DMS79 treated with DMSO at 0.1 percent for 48 hours (cell line): ENCODE measurements at places on chromosomes 2 and 18.

DNA sequence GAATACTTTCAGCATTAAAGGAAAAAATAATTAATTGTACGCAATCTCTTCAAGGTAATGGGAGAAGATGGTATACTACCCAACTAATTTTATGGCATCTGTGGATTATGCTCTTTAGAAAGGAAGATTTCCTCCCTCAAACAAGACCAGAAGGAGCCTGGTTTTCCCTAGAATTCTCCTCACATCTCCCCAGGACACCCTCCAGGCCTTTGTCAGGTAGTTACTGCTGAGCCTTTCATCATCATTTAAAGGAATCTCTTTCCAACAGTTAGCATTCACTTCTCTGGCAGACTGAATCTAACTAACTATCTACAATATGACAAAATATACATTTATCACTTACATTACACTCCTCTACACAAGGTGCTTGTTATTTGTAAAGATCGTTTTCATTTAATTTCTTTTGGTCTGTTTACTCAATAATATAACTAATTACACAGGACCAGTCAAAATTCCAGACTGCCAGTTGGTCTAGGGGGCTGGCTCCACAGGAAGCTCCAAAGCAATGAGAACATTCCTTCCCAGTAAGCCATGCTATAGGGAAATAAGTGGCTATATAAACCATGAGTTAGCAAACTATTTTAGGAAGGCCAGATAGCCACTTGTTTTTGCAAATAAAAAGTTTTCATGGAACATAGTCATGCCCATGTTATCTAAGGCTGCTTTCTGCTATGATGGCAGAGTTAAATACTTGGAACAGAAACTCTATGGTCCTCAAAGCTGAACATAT lies 19.1 kb downstream of the ZNF24 start:
- no peak for DNase-seq

DNA sequence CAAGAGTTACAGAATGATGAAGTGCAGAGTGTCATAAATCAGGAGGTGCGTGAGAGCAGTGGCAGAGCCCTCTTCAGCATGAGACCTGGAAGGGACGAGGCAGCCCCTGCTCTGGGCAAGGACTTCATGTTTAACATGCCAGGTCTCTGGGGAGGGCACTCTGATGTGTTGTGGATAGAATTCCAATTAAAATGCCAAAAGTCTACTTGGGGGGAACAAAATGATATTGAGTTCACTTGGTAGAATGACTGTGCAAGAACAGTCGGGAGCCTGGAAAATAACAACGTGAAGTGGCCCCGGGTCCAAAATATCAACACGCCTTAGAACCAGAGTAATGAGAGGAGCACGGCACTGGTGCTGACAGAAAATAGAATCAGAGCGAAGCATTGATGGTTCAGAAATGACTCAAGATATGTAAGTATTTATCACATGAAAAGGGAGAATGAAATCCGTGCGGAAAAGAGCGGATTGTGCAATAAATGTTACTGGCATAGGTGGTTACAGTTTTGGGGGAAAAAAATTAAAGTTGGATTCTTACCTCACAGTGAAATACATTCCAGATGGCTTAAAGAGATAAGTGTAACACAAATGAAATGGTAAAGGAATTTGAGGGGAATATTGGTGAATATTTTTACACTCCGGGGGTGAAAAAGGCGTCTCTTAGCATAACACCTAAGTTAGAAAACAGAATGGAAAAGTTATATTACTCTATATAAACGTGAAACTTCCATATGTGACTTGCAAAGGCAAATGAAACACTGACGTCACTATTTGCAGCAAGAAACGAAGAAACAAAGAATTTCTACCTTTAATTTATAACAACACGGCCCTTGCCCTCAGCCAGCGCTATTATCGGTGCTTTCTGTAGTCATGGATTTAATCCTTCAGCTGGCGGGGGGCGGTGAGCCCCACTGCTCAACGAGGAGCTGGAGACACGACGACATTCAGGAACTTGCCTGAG lies 159.4 kb upstream of the TWIST2 start:
- no peak for DNase-seq

- DNase-seq = no peak
Measured at GRCh38 chr2:75381032-75381431, 179.7 kb downstream of the EVA1A start.

- DNase-seq = no peak
Measured at GRCh38 chr2:56715683-56716082, 531.9 kb downstream of the CCDC85A start.
